A549 treated with Hydrocortisone at 1 μM for 4 hours (cell line): ENCODE measurements at places on chromosomes 2 and 18. TPM values are rescaled to one million over a fixed set of nuclear protein-coding genes. Genes with fewer than 3 reads are reported as not detected.

Gene NTSR2
- total RNA-seq, result 0.05 to 0.09 TPM in 2 of 5 replicates, not detected in the others

Gene FLACC1
- 0.16 to 0.46 TPM (median 0.17 TPM) in 5 replicates for total RNA-seq

Gene DHRS9
- 3.0 to 4.7 TPM (median 3.9 TPM) in 5 replicates for total RNA-seq

Gene GPR45
- total RNA-seq, result not detected in 5 replicates

Gene EMILIN1
- total RNA-seq, result 0.32 to 0.55 TPM (median 0.48 TPM) in 5 replicates

Gene INPP1
- 32.7 to 38.1 TPM (median 36.2 TPM) in 5 replicates for total RNA-seq

Gene DSG1
- total RNA-seq, result not detected in 5 replicates

Gene ASB18
- total RNA-seq, result not detected in 5 replicates

Gene GPR55
- not detected in 5 replicates for total RNA-seq

Gene GPR155
- 0.13 to 0.74 TPM (median 0.44 TPM) in 5 replicates for total RNA-seq

Gene SOCS6
- total RNA-seq, result 26.2 to 35.4 TPM (median 31.8 TPM) in 5 replicates

Gene SCN9A
- total RNA-seq, result 1.9 to 4.9 TPM (median 4.1 TPM) in 5 replicates

Gene TRIM43
- total RNA-seq, result 0.07 to 0.15 TPM (median 0.08 TPM) in 3 of 5 replicates, not detected in the others

Gene NOSTRIN
- total RNA-seq, result 1.3 to 2.7 TPM (median 2.1 TPM) in 5 replicates

Gene E2F6
- 23.8 to 29.8 TPM (median 25.1 TPM) in 5 replicates for total RNA-seq

Gene CREG2
- 8.8 to 13.5 TPM (median 12.1 TPM) in 5 replicates for total RNA-seq

Gene SLC66A2
- 14.5 to 20.6 TPM (median 19.1 TPM) in 5 replicates for total RNA-seq

Gene GREB1L
- 2.2 to 6.4 TPM (median 4.7 TPM) in 5 replicates for total RNA-seq

Gene FBXO11
- 31.5 to 57.2 TPM (median 39.0 TPM) in 5 replicates for total RNA-seq

Gene PER2
- total RNA-seq, result 5.7 to 7.5 TPM (median 6.4 TPM) in 5 replicates

Gene VWA3B
- 0.15 to 0.29 TPM (median 0.26 TPM) in 3 of 5 replicates, not detected in the others for total RNA-seq

Gene TSHZ1
- 5.5 to 6.4 TPM (median 6.1 TPM) in 5 replicates for total RNA-seq

Gene KCNS3
- 1.0 to 1.7 TPM (median 1.2 TPM) in 5 replicates for total RNA-seq

Gene RAB27B
- 10.7 to 18.2 TPM (median 11.1 TPM) in 5 replicates for total RNA-seq

Gene ANKRD30BL
- not detected in 5 replicates for total RNA-seq

Gene CD8B
- total RNA-seq, result not detected in 5 replicates

Gene AGXT
- total RNA-seq, result not detected in 5 replicates

Gene PRKAG3
- total RNA-seq, result not detected in 5 replicates

Gene NETO1
- total RNA-seq, result not detected in 5 replicates

Gene TWIST2
- total RNA-seq, result 8.2 to 17.0 TPM (median 14.9 TPM) in 5 replicates

Gene RALB
- 57.1 to 81.1 TPM (median 63.1 TPM) in 5 replicates for total RNA-seq

Gene NEU4
- 0.07 to 0.45 TPM (median 0.27 TPM) in 5 replicates for total RNA-seq

Gene TMEM17
- total RNA-seq, result 3.6 to 5.2 TPM (median 4.8 TPM) in 5 replicates

Gene TMEM198
- 0.70 to 1.3 TPM (median 1.0 TPM) in 5 replicates for total RNA-seq

Gene CDH2
- 32.3 to 60.1 TPM (median 45.1 TPM) in 5 replicates for total RNA-seq

Gene SRD5A2
- 0.02 to 0.06 TPM (median 0.03 TPM) in 5 replicates for total RNA-seq

Gene BCL11A
- 0.03 to 0.25 TPM (median 0.13 TPM) in 5 replicates for total RNA-seq

Gene TBR1
- total RNA-seq, result 0.03 to 0.07 TPM (median 0.04 TPM) in 4 of 5 replicates, not detected in the other

Gene SCG2
- 0.90 to 1.3 TPM (median 0.98 TPM) in 5 replicates for total RNA-seq
